Stimulated activated CD8-positive, alpha-beta memory T cell treated with anti-CD3 and anti-CD28 coated beads, Interleukin-4, amount 100 ng/mL, for 1 hour (primary cell): ENCODE measurements at places on chromosomes 1 and 21.

DNA sequence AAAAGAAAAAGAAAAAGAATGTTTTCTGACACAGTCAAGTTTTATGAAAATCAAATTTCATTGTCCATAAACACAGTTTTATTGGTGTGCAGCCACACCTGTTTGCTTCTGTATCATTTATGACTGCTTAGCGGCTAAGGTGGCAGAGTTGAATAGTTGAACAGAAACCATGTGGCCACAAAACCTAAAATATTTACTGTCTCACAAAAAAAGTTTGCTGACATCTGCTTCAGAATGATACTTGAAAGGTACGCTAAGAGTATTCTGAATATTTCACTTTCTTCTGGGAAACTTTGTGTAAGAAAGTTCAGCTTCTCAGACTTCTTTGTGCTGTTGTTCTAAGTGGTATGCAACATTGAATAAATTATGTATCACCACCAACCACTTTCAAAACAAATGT, 6.2 kb downstream of the KCNK1 start:
- DNase-seq: no peak

DNA sequence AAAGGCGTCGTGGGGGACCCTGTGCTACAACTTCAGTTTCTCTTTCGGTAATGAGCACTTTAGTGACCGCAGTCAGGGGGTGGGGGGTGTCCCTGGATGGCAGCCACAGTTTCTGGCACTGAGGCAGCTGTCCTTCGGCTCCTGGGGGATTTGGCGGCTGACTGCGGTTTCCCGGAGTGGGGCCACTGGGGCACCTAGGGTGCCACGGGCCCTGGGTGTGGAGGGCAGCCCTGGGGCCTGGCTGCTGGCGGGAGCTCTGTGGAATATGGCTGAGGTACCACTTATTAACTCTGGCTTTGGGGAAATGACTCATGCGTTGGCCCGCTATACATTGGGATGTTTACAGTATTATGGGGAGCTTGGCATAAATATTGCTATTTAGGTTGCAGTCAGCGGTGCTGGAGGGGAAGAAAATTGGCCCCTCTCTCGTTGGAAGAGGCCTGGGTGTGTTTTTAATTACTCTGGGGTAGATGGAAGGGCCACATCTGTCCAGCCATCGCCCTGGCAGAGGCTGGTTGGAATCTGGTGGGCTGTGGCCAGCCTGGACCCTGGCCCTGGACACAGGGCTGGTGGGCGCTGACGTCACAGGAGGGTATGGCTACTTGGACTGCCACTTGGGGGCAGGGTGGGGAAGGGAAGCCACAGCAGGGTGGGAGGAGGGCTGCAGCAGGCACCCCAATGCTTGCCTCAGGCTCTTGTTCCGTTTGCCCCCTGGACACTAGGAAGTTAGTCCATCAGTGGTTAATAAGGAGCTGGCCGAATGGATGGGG, 2.0 kb downstream of the EPHB2 start:
- DNase-seq: no peak

GRCh38 chr1:47680815-47681475, 243.1 kb downstream of the FOXD2 start:
- no peak for DNase-seq

DNA sequence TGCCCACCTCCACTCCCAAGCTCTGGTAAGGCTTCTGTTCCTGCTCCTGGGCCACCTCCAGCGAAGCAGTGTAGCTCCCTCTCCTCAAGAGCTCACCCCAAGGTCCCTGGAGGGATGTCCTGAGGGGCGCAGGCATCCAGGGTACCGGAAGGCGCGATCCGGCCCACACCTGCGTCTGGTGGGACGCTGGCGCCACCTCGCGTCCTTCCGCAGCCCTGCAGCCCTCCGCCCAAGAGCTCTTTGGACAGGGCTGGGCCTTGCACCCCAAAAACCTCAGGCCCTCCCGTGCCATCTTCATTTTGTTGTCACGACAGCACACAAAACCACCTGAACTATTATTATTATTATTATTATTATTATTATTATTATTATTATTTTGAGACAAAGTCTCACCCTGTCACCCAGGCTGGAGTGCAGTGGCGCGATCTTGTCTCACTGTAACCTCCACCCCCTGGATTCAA, 49.2 kb upstream of the PAX7 start:
- DNase-seq: no peak

DNA sequence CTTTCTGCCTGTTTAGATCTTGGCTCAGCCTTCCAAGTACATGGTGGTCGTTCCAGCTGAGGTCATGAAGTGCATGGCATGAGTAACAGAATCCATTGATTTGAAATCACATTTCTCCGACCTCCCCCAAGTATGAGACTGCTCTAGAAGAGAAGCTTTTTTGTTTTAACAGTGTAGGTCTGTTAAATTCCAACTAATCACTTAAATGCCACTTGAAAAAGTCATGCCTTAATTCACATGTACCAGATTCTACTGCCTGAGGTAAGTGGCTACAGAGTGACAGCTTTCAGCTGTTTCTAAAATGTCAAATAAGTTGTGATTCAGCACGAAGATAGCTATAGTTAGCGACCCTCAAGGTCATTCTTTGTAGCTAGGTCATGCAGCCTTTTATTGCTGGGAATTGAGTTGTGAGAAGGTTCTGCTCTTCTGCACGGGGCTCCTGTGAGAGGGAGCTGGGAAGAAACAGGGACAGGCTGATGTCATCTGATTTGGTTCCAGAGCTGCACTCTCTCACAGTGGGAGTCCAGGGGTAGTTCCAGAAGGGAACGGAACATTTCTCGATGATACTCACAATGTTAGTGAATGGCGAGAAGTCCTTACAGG, 112.7 kb downstream of the VPS13D start:
- no peak for DNase-seq

- DNase-seq: no peak
Measured at GRCh38 chr1:228513236-228513900, 26.2 kb downstream of the RNF187 start.

- DNase-seq: peak; percentile 32
Measured at GRCh38 chr1:113929750-113930498, 800 bp downstream of the HIPK1 start.

GRCh38 chr1:11098931-11099309, 749 bp downstream of the EXOSC10 start:
- DNase-seq: no peak

DNA sequence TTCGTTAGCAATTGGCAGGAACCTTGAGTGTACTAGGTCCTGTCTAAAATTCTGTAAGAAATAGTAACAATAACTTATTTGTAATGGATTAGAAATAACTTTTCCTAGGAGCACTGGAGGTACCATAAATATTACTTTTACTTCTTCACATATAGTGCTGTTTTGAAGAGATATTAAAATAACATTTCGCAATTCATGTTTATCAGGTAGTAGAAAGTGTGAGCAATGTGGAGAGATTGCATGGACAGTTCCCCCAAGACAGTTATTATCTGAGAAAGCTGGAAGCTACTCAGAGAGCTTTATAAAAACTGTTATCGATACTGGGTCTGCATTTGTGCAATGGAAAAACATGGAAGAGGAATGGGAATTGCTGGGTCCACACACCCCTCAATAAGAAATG, 128.5 kb upstream of the KIF26B start:
- DNase-seq: no peak

DNA sequence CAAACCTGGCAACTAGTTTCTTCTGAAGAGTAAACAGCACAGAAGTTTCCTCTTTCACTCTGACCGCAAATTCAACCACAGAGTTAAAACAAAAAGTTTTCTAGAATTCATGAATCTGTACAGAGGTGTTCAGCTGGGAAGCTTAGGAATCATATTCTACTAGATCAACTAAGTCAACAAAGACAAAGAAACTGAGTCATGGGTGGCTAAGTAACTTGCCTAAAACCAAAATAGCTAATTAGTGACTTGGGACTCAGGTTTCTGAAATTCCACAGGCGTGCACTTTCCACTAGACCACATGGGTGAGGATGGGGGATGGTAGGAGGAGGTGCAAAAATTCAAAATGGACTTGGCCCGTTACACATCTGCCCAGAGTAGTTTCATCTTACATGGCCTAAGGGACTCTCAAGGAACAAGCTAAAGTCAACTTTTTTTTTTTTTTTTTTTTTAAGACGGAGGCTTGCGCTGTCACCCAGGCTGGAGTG, 25.8 kb downstream of the PTPN14 start:
- DNase-seq: no peak
